ENCODE measurements at places on chromosomes 16 and 17. TPM values are rescaled to one million over a fixed set of nuclear protein-coding genes. Genes with fewer than 3 reads are reported as not detected.

Gene MKS1
- total RNA-seq = 5.8 TPM

Gene CCDC57
- 19.9 TPM for total RNA-seq

Gene SOX8
- total RNA-seq = 0.54 TPM

Gene RRAD
- 0.56 TPM for total RNA-seq

Gene SHCBP1
- 0.43 TPM for total RNA-seq

Gene OVCA2
- 12.9 TPM for total RNA-seq

Gene HOXB1
- not detected for total RNA-seq

Gene SULT1A3
- 4.9 TPM for total RNA-seq

Gene CRYM
- 0.12 TPM for total RNA-seq

Gene CLEC18A
- 1.6 TPM for total RNA-seq

Gene PRDM7
- total RNA-seq = not detected

GRCh38 chr16:55100100-55100499 lies 169.4 kb downstream of the IRX5 start:
- no peak overlapping the region for H3K27ac ChIP-seq
- no peaks in the 10 kb centered on the region for H3K4me1 ChIP-seq
- H3K36me3 ChIP-seq = no peaks in the 10 kb centered on the region

GRCh38 chr17:18187821-18188761 lies 4.5 kb downstream of the ALKBH5 start:
- DNase-seq = no peak
- peak overlapping the region; percentile 92 for H3K4me3 ChIP-seq
- no peaks in the 10 kb centered on the region for H3K27me3 ChIP-seq
- H3K36me3 ChIP-seq = no peaks in the 10 kb centered on the region
- peaks cover 36% of the 10 kb centered on the region for H3K4me1 ChIP-seq
- H3K27ac ChIP-seq = peak overlapping the region; percentile 16

GRCh38 chr16:70418993-70419318 lies 19.9 kb downstream of the ST3GAL2 start:
- no peak overlapping the region for H3K27ac ChIP-seq
- no peaks in the 10 kb centered on the region for H3K27me3 ChIP-seq
- no peaks in the 10 kb centered on the region for H3K4me1 ChIP-seq
- no peaks in the 10 kb centered on the region for H3K36me3 ChIP-seq
- DNase-seq = no peak
- H3K4me3 ChIP-seq = no peak overlapping the region

GRCh38 chr16:89545831-89546574 lies 14.5 kb upstream of the RPL13 start:
- no peaks in the 10 kb centered on the region for H3K27me3 ChIP-seq
- no peak overlapping the region for H3K27ac ChIP-seq
- no peaks in the 10 kb centered on the region for H3K4me1 ChIP-seq
- DNase-seq = peak; percentile 55
- peaks cover 27% of the 10 kb centered on the region for H3K36me3 ChIP-seq

GRCh38 chr17:57671667-57672632 lies 73.1 kb downstream of the CCDC182 start:
- H3K36me3 ChIP-seq = no peaks in the 10 kb centered on the region
- peak; percentile 37 for DNase-seq
- H3K27me3 ChIP-seq = no peaks in the 10 kb centered on the region
- no peaks in the 10 kb centered on the region for H3K4me1 ChIP-seq

GRCh38 chr17:48622857-48623256 lies 3.3 kb downstream of the HOXB9 start:
- H3K27me3 ChIP-seq = peaks cover 75% of the 10 kb centered on the region
- no peak overlapping the region for H3K27ac ChIP-seq
- DNase-seq = no peak
- no peaks in the 10 kb centered on the region for H3K36me3 ChIP-seq
- no peak overlapping the region for H3K4me3 ChIP-seq
- H3K4me1 ChIP-seq = peaks cover 8% of the 10 kb centered on the region

DNA sequence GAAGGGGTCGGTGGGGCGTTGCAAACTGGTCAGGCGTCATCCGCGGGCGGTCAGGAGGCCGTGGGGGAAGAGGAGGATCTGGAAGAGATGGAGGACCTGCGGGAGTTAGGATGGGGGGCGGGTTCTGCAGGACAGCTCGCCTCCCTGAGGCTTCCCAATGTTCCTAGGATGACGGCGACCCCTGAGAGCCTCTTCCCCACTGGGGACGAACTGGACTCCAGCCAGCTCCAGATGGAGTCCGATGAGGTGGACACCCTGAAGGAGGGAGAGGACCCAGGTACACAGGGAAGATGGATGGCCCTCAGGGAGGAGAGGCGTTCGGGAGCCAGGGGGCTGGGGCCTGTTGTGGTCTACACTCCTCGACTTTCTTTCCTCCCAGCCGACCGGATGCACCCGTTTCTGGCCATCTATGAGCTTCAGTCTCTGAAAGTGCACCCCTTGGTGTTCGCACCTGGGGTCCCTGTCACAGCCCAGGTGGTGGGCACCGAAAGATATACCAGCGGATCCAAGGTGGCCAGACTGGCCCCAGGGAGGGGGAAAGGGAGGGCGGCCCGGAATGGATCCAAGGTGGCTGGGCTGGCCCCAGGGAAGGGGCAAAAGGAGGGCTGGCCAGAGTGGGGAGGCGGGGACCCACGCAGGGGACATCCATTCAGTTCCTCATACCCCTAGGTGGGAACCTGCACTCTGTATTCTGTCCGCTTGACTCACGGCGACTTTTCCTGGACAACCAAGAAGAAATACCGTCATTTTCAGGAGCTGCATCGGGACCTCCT lies 839 bp downstream of the PLD2 start:
- H3K27me3 ChIP-seq = no peaks in the 10 kb centered on the region
- no peak overlapping the region for H3K27ac ChIP-seq
- peaks cover 6% of the 10 kb centered on the region for H3K4me1 ChIP-seq
- H3K4me3 ChIP-seq = peak overlapping the region; percentile 58

DNA sequence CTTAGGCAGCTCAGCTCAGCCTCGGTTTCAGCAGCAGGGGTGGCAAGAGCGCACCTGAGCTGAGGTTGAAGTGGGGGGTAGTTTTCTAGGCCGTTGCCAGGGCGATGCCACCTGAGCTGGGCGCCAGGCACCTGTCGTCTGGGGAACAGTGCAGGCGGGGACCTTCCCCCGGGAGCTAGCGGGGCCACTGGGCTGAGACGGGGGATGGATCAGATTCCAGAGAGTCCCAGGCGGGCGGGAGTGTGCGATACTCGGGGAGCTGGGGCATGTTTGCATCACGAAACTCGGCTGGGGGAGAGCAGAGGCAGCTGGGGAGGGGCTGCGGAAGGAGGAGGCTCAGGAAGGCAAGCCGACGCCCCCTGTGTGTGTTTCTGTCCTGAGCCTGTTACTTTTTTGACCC lies 477 bp upstream of the CLDN9 start:
- peak; percentile 74 for DNase-seq
- H3K4me1 ChIP-seq = peaks cover 39% of the 10 kb centered on the region
- no peaks in the 10 kb centered on the region for H3K36me3 ChIP-seq
- H3K27me3 ChIP-seq = no peaks in the 10 kb centered on the region
- H3K27ac ChIP-seq = peak overlapping the region; percentile 22

DNA sequence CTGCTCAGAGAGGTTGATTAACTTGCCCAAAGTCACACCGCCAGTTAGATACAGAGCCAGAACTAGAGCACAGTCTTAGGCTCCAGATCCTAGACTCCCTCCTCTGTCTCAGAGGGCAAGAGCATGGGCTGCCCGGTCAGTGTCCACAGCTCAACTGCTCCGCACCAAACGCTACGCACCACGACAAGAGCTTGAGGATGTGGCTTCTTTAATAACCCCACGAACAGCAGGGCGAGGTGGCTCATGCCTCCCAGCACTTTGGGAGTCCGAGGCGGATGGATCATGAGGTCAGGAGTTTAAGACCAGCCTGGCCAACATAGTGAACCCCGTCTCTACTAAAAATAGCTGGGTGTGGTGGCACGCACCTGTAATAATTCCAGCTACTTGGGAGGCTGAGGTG lies 21.4 kb downstream of the FA2H start:
- DNase-seq = no peak
- H3K27ac ChIP-seq = no peak overlapping the region
- H3K27me3 ChIP-seq = no peaks in the 10 kb centered on the region
- no peaks in the 10 kb centered on the region for H3K4me1 ChIP-seq

DNA sequence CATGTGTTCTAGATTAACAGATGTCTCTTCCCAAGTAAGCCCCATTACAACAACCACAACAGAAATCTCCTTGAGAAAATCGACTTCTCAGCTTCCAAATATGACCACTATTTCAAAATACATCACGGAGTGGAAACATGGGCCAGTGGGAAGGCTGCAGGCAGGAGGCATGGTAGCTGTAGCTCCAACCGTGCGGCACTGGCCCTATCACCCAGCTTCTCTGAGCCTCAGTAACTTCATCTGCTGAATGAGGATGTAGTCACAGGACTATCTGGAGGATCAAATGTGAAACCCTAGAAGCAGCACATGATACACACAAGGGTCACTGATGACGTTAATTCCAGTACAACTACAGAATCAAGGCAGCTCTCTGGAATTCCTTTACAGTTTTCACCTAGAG lies 112.2 kb downstream of the VPS53 start:
- no peaks in the 10 kb centered on the region for H3K4me1 ChIP-seq
- no peaks in the 10 kb centered on the region for H3K36me3 ChIP-seq
- H3K27me3 ChIP-seq = no peaks in the 10 kb centered on the region
- no peak overlapping the region for H3K4me3 ChIP-seq
- no peak overlapping the region for H3K27ac ChIP-seq
- DNase-seq = no peak

GRCh38 chr17:77174928-77175661 lies 34.3 kb downstream of the SEC14L1 start:
- no peaks in the 10 kb centered on the region for H3K27me3 ChIP-seq
- H3K4me3 ChIP-seq = no peak overlapping the region
- peaks cover 17% of the 10 kb centered on the region for H3K4me1 ChIP-seq
- H3K27ac ChIP-seq = peak overlapping the region; percentile 69
- H3K36me3 ChIP-seq = no peaks in the 10 kb centered on the region
- DNase-seq = peak; percentile 67

DNA sequence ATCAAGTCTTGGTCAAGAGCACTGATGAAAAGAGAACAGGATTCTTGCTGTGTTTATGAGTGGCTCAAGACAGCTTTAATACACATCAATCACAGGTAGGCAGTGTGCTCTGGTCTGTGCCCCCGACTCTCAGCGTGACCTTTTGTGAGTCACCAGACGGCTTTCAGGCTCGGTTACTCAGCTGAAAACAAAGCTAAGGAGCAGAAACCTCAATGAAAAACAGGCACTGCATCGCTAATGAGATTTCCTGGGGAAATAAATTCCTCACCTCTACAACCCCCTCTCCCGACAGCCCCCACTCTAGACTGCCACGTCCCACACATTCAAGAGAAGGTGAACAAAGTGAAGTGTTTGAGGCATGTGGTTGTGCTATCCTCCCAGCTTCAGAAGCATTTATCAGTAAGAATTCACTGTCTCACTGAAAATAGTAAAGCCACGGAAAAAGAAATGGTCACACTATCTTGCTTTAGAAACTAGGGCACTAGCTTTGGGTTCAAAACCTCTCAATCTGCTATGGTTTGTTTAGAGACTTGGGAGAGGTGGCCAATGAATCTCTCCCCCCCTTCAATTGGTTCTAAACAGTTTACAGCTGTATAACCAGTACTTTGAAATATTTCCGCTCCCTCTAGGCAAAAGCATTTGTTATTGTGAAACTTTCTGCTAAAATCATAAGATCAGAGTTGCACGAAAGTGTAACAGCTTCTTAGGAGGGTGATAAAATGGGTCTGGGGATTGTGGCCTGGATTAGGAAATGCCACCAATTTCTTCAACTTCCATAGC lies 199.5 kb upstream of the PMFBP1 start:
- no peaks in the 10 kb centered on the region for H3K4me1 ChIP-seq
- DNase-seq = no peak
- no peaks in the 10 kb centered on the region for H3K36me3 ChIP-seq
- H3K27ac ChIP-seq = no peak overlapping the region

GRCh38 chr16:84294531-84295142 lies at the start of gene WFDC1:
Gene WFDC1, plus strand, starts transcription at chr16:84294878. Its CDS starts 94 bp downstream, at chr16:84294972.
- H3K27ac ChIP-seq = no peak within 1 kb of the TSS
- H3K4me1 ChIP-seq = no peaks in the 10 kb centered on the region
- H3K4me3 ChIP-seq = no peak within 1 kb of the TSS
- peaks cover 4% of the 10 kb centered on the region for H3K27me3 ChIP-seq

DNA sequence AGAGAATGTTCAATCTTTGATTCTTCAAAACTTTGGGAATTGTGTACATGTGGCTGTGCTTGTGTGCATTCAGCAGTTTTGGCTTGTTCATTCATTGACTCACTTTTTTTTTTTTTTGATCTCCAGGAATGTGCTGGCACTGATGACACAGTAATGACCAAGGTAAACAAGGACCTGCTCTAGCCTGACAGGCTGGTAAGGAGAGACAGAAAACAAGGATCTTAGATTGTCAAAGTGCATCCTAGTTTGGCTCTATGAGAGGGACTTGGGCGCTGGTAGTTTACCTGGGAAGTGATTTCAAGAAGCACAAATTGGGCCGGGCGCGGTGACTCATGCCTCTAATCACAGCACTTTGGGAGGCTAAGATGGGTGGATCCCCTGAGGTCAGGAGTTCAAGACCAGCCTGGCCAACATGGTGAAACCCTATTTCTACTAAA lies 233.1 kb upstream of the WSCD1 start:
- DNase-seq = no peak
- no peaks in the 10 kb centered on the region for H3K27me3 ChIP-seq
- H3K36me3 ChIP-seq = no peaks in the 10 kb centered on the region
- H3K27ac ChIP-seq = no peak overlapping the region
- H3K4me3 ChIP-seq = no peak overlapping the region

- no peak overlapping the region for H3K27ac ChIP-seq
- H3K4me1 ChIP-seq = no peaks in the 10 kb centered on the region
- H3K36me3 ChIP-seq = no peaks in the 10 kb centered on the region
- H3K27me3 ChIP-seq = no peaks in the 10 kb centered on the region
- no peak overlapping the region for H3K4me3 ChIP-seq
- DNase-seq = no peak
These were observed 91.2 kb downstream of the IRX5 start for GRCh38 chr16:55021595-55022475.

- no peaks in the 10 kb centered on the region for H3K36me3 ChIP-seq
- no peak for DNase-seq
- H3K27ac ChIP-seq = no peak overlapping the region
- H3K4me3 ChIP-seq = no peak overlapping the region
- H3K27me3 ChIP-seq = no peaks in the 10 kb centered on the region
- no peaks in the 10 kb centered on the region for H3K4me1 ChIP-seq
These were observed 204.6 kb downstream of the SEC14L1 start for GRCh38 chr17:77345260-77345910.

GRCh38 chr16:85326113-85326793 lies 214.0 kb upstream of the CIBAR2 start:
- no peak overlapping the region for H3K27ac ChIP-seq
- H3K4me1 ChIP-seq = peaks cover 19% of the 10 kb centered on the region
- no peak overlapping the region for H3K4me3 ChIP-seq
- H3K36me3 ChIP-seq = no peaks in the 10 kb centered on the region
- DNase-seq = no peak

DNA sequence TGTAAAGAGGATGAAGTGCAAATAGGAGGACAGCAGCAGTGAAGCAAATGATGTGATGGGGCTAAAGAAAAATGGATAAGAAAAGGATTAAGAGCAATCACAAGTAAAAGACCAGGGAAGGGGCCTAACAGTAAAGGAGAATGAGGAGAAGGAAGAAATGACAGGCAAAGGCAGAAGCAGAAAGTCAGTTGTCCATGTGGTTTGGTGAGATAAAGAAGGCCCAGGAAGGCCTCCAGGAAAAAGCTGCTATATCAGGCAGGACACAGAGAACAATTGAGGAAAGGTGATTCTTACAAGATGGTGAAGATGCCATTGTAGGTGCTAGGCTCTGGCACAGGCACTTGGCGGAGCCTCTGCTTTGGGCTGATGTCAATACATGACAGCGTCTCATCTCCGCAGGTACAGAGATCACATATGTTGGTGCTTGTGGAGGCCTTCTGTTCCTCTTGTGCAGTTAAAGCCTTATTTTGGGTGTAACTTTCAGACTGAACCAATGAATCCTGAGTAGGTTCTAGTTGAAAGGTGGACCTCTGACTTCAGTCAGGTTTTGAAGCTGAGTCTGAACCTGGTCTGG lies 18.1 kb downstream of the RDM1 start:
- DNase-seq = no peak
- no peak overlapping the region for H3K4me3 ChIP-seq
- no peaks in the 10 kb centered on the region for H3K36me3 ChIP-seq
- H3K27me3 ChIP-seq = no peaks in the 10 kb centered on the region
